ENCODE measurements at places on chromosomes 4 and X.
A peak's percentile ranks its signal among the peaks of the same experiment; 100 is the strongest.

GRCh38 chrX:53483838-53484405 lies 49.8 kb upstream of the HSD17B10 start:
- no peak for DNase-seq

- no peak for DNase-seq
Measured at GRCh38 chrX:31024866-31025265, 47.0 kb downstream of the FTHL17 start.

DNA sequence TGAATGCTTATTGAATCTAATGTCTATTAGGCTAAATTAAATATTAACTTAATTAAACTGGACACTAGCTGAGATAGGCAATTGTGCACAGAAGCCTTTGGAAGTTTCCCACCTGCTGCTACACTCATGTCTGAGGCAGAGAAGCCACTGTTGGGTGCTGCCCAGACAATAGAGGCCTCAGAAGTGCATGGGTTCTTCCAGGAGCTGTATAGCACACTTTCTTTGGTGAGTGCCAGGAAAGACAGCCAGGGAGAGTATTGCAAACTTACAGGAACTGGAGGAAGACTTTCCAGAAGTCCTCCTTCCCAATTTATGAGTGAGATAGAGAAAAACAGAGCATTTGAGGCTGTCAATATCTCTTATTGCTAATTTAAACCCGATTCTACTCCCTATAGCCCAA lies 89.9 kb downstream of the GPAT3 start:
- DNase-seq = peak; percentile 34

- no peak for DNase-seq
Measured at GRCh38 chrX:68901519-68901918, 72.7 kb downstream of the EFNB1 start.

GRCh38 chr4:1092026-1092982 lies 21.1 kb downstream of the RNF212 start:
- no peak for DNase-seq

- peak; percentile 92 for DNase-seq
Measured at GRCh38 chrX:91434351-91435168, at the start of gene PABPC5. TSS of gene PABPC5 (plus strand) at chrX:91434839. CDS start at chrX:91435578, 739 bp downstream.

Data from femur (tissue), 1 donor.